ENCODE measurements at places on chromosomes 3 and 15. TPM values are rescaled to one million over a fixed set of nuclear protein-coding genes. Genes with fewer than 3 reads are reported as not detected.
A peak's percentile ranks its signal among the peaks of the same experiment; 100 is the strongest.

GRCh38 chr15:63288342-63288741, 10.9 kb downstream of the APH1B start:
- DNase-seq = no peak
- no peak overlapping the region for H3K4me3 ChIP-seq
- no peaks in the 10 kb centered on the region for H3K27me3 ChIP-seq

GRCh38 chr15:45234562-45235235, 17.3 kb upstream of the SLC28A2 start:
- no peaks in the 10 kb centered on the region for H3K4me1 ChIP-seq
- peaks cover 21% of the 10 kb centered on the region for H3K36me3 ChIP-seq
- no peak for DNase-seq

GRCh38 chr3:133937061-133937686, 41.5 kb upstream of the RAB6B start:
- no peak overlapping the region for H3K4me3 ChIP-seq
- peaks cover under 1% of the 10 kb centered on the region for H3K4me1 ChIP-seq
- H3K36me3 ChIP-seq = no peaks in the 10 kb centered on the region
- H3K27me3 ChIP-seq = no peaks in the 10 kb centered on the region
- DNase-seq = no peak
- H3K27ac ChIP-seq = no peak overlapping the region

DNA sequence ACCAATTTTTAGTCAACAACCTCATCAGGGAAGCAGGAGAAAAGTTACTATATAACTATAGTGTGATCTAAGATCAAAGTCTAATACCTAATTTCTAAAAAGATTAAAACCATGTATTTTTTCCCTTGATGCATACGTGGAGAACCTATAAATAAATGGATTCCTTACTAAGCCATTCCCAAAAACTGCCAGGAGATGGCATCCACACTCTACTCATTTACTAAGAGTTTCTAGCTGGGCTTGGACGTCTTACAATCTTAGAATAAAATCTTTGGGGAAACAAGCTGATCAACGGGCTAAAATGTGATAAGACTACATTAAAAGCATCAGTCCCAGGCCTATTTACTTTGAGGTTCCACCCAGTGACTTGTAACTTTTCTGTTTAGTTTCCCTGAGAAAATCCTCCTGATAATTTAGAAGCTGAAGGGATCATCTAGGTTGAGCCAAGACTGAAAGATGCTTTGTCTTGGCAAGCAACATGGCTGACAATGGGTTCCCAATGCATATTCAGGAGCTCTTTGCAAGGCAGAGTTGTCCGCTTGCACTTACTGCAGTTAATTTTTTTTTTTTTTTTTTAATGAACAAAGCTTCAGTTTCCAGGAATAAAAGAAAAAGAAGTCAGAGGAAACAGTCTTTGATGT, 85.5 kb upstream of the FGF12 start:
- no peak for DNase-seq
- no peaks in the 10 kb centered on the region for H3K36me3 ChIP-seq

DNA sequence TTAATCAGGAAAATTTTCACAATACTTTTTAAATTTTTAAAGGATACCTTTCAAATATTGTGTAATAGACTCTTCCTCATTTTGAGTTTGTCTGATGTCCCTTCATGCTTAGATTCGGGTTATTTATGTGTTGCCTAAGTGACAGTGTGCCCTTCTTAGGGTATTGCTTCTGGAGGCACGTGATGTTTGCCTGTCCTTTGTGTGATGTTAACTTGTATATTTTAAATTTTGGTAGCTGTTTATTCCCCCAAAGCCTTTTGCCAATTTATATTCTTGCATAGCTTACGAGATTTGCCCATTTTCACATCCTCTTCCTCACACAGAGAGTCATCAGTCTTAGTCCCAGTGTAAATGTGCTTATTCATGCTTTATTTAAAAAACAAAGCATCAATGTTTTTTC, 433.1 kb downstream of the EPHB1 start:
- no peaks in the 10 kb centered on the region for H3K4me1 ChIP-seq

DNA sequence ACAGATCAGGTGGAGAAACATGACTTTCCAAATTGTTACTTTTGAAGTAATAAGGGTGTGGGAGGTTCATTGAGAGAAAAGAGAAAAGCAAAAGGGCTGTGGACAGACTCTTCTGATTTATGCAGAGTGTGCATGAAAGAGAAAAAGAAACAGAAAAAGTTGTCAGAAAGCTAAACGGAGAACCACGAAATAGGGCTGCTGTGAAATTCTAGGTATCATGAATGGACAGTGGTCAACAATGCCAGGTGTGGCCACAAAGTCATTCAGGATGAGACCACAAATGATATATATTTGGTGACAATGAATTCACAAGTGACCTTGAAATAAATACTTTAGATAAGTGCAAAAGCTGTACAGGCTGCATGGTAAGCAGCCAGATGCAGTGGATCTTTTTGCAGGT, 170.1 kb downstream of the IL5RA start:
- no peak for DNase-seq
- H3K27me3 ChIP-seq = peaks cover 27% of the 10 kb centered on the region
- no peaks in the 10 kb centered on the region for H3K4me1 ChIP-seq
- H3K4me3 ChIP-seq = no peak overlapping the region
- H3K36me3 ChIP-seq = no peaks in the 10 kb centered on the region

DNA sequence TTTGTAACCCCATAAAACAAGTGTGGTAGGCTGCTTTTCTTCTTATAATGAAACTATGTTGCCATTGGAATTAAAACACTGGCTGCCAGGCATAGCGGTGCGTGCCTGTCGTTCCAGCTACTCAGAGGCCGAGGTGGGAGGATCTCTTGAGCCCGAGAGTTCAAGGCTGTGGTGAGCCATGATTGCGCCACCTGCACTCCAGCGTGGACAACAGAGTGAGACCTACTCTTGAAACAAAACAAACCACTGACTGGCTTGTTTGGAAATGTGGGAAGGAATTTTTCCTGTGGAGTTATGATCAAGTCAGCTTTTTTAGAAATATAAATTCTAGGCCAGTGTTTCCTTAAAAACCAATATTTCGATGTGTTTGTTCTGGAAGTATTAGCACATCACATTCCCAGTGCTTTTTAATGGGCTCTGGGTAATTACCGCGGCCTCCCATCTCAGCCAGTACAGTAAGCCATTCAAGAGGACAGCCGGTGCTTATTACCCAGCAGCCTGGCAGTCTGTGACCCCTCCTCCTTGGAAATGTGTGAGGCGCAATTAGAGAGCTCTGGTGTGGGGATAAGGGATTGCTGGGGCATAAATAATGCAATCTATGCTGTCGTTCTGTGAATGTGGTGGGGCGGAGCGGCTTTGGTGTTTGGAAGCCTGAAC, 58.3 kb upstream of the TRAK1 start:
- no peak overlapping the region for H3K4me3 ChIP-seq
- no peak for DNase-seq
- peak overlapping the region; percentile 16 for H3K27ac ChIP-seq
- peaks cover 18% of the 10 kb centered on the region for H3K36me3 ChIP-seq
- peaks cover 72% of the 10 kb centered on the region for H3K4me1 ChIP-seq
- no peaks in the 10 kb centered on the region for H3K27me3 ChIP-seq

DNA sequence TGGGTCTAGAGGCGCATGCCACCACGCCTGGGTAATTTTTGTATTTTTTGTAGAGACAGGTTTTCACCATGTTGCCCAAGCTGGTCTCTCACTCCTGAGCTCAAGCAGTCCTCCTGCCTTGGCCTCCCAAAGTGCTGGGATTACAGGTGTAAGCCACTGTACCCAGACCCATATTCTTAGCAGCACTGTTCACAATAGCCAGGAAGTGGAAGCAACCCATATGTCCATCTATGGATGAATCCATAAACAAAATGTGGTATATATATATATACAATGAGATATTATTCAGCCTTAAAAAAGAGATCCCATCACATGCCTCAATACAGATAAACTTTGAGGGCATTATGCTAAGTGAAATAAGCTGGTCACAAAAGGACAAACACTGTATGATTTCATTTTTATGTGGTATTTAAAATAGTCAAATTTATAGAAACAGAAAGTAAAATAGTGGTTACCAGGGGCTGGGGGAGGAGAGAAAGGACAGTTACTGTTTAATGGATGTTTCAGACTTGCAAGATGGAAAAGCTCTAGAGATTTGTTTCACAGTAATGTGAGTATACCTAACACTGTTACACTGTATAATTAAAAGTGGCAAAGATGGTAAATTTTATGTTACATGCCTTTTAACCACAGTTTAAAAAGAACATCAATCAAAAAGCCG, 35.7 kb upstream of the GRAMD1C start:
- no peaks in the 10 kb centered on the region for H3K27me3 ChIP-seq
- H3K4me1 ChIP-seq = peaks cover 4% of the 10 kb centered on the region
- H3K36me3 ChIP-seq = peaks cover 32% of the 10 kb centered on the region
- H3K27ac ChIP-seq = peak overlapping the region; percentile 97
- H3K4me3 ChIP-seq = no peak overlapping the region

GRCh38 chr3:68889328-68889727, 43.0 kb downstream of the TAFA4 start:
- peaks cover 18% of the 10 kb centered on the region for H3K27me3 ChIP-seq
- H3K4me3 ChIP-seq = no peak overlapping the region
- H3K36me3 ChIP-seq = no peaks in the 10 kb centered on the region
- no peak overlapping the region for H3K27ac ChIP-seq
- H3K4me1 ChIP-seq = no peaks in the 10 kb centered on the region
- DNase-seq = no peak

- H3K27ac ChIP-seq = no peak overlapping the region
- no peaks in the 10 kb centered on the region for H3K4me1 ChIP-seq
- no peak for DNase-seq
- H3K36me3 ChIP-seq = no peaks in the 10 kb centered on the region
- peaks cover 4% of the 10 kb centered on the region for H3K27me3 ChIP-seq
- no peak overlapping the region for H3K4me3 ChIP-seq
Observed at GRCh38 chr15:32993285-32993684, 201.2 kb downstream of the FMN1 start.

DNA sequence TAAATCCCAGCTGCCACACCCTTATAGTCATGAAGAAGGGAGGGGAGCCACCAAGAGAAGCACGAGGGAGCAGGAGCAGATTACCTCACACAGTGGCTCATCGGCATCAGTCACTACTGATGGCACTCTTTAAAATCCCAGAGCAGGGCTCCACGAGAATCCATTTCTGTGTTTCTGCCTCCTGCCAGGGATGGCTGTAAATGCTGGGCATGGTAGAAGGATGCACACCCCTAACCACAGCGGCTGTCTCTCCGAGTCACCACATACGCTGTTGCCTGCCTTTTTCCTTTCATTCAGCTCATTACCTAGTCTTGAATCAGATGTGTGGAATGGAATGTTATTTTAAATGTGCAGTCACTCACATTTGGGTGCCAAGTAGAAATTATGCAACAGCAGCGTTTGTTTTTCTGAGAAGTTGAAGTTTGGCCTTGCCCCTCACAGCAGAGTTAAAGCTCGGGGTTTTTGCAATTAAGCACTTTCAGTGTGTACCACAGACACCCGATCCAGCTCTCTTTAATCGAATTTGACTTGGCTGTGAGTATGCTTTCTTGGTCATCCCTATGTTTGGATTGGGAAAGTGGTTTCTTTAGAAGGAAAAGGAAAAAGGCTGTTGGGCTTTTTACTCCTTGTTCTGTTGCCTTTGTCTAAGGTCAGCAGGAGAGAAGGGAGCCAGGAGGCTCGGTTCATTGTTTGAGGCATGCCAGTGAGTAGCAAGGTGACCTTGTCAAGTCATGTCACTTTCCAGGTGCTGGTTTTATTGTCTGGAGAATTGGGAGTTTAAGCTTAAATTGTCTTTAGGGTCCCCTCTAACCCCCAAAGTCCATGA, 284.2 kb upstream of the TPM1 start:
- no peak overlapping the region for H3K27ac ChIP-seq
- no peak overlapping the region for H3K4me3 ChIP-seq
- H3K36me3 ChIP-seq = no peaks in the 10 kb centered on the region
- no peaks in the 10 kb centered on the region for H3K27me3 ChIP-seq

- no peaks in the 10 kb centered on the region for H3K36me3 ChIP-seq
- H3K27ac ChIP-seq = no peak overlapping the region
- no peaks in the 10 kb centered on the region for H3K4me1 ChIP-seq
Observed at GRCh38 chr3:26029321-26029720, 239.4 kb downstream of the OXSM start.

DNA sequence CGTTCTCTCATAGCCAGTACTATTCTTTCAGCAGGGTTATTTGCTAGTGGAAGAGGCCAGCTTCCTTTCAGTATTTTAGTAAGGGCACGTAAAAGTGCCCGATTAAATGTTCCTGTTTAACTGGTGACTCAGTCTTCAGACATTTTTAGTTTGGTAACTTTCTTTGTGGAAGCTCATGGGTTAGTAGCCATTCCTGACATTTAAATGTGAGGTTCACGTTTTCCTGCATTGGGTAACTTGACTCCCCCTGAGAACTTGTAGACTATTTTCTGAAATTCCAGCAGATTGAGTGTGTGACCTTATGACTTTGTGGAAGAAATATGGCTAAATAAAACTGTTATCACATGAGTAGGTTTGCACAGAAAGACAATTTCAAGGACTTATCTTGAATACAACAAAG, 16.9 kb downstream of the ABHD2 start:
- no peaks in the 10 kb centered on the region for H3K27me3 ChIP-seq
- peaks cover 9% of the 10 kb centered on the region for H3K36me3 ChIP-seq
- H3K27ac ChIP-seq = no peak overlapping the region
- DNase-seq = no peak

- H3K27me3 ChIP-seq = peaks cover 8% of the 10 kb centered on the region
- H3K4me1 ChIP-seq = peaks cover 5% of the 10 kb centered on the region
- no peak overlapping the region for H3K27ac ChIP-seq
- no peak for DNase-seq
- H3K36me3 ChIP-seq = no peaks in the 10 kb centered on the region
Observed at GRCh38 chr3:156576651-156577348, 21.9 kb upstream of the SSR3 start.

DNA sequence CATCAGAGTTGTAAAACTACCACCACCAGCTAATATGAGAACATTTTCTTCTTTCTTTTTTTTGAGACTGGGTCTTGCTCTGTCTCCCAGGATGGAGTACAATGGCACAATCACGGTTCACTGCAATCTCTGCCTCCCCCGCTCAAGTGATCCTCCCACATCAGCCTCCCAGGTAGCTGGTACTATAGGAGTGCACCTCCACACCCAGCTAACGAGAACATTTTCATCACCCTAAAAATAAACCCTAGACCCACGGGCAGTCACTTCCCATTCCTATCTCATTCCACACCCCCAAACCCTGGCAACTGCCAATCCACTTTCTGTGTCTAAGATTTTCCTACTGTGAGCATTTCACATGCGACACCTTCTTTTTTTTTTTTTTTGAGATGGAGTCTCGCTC, 130.9 kb downstream of the ATP10A start:
- H3K36me3 ChIP-seq = no peaks in the 10 kb centered on the region
- H3K4me1 ChIP-seq = no peaks in the 10 kb centered on the region
- H3K4me3 ChIP-seq = no peak overlapping the region
- H3K27me3 ChIP-seq = peaks cover 21% of the 10 kb centered on the region
- DNase-seq = no peak

- no peak overlapping the region for H3K4me3 ChIP-seq
- no peaks in the 10 kb centered on the region for H3K27me3 ChIP-seq
- H3K4me1 ChIP-seq = peaks cover 3% of the 10 kb centered on the region
- no peaks in the 10 kb centered on the region for H3K36me3 ChIP-seq
Observed at GRCh38 chr3:73086071-73086494, 24.6 kb downstream of the EBLN2 start.

- no peak overlapping the region for H3K27ac ChIP-seq
- no peaks in the 10 kb centered on the region for H3K36me3 ChIP-seq
- no peak overlapping the region for H3K4me3 ChIP-seq
- no peaks in the 10 kb centered on the region for H3K4me1 ChIP-seq
Observed at GRCh38 chr15:88083811-88084760, 172.5 kb downstream of the NTRK3 start.

Gene CLRN1
- not detected for polyA plus RNA-seq

Gene SLC12A8
- 0.73 TPM for polyA plus RNA-seq

Gene CCNB2
- polyA plus RNA-seq = not detected

Gene CCR8
- not detected for polyA plus RNA-seq

Gene TLR9
- polyA plus RNA-seq = 1.6 TPM

Gene TMEM212
- not detected for polyA plus RNA-seq

Gene MAPKAPK3
- polyA plus RNA-seq = 18.8 TPM

Gene PLA2G4B
- 1.5 TPM for polyA plus RNA-seq

Gene CHST14
- 3.1 TPM for polyA plus RNA-seq

Gene ADGRG7
- polyA plus RNA-seq = not detected

Gene SLC28A1
- not detected for polyA plus RNA-seq

Gene SKIL
- 24.6 TPM for polyA plus RNA-seq

Gene ECE2
- not detected for polyA plus RNA-seq

Measured in naive B cell (primary cell).